Thymus (tissue), 14 donors: ENCODE measurements at places on chromosomes 11 and 22. TPM values are rescaled to one million over a fixed set of nuclear protein-coding genes. Genes with fewer than 3 reads are reported as not detected.

The RIC3 gene
- 3.3 TPM for total RNA-seq

The RASSF10 gene
- 2.8 TPM for total RNA-seq

The NDUFV1 gene
- 126 TPM for total RNA-seq

The ANKK1 gene
- total RNA-seq: 0.14 TPM

The GLYATL1 gene
- 4.9 TPM for total RNA-seq

The LIF gene
- 0.90 TPM for total RNA-seq

The C1QTNF5 gene
- 4.2 TPM for total RNA-seq

The ENTHD1 gene
- 0.85 TPM for total RNA-seq

The MSANTD2 gene
- total RNA-seq: 7.7 TPM

The VSIG2 gene
- 0.14 TPM for total RNA-seq

The SLC22A25 gene
- total RNA-seq: not detected

The IGSF9B gene
- total RNA-seq: 1.8 TPM

The CTSD gene
- total RNA-seq: 97.4 TPM

The OSM gene
- total RNA-seq: 1.9 TPM

The LRRC51 gene
- total RNA-seq: 5.3 TPM

The ABCC8 gene
- total RNA-seq: 0.42 TPM

The CKAP5 gene
- total RNA-seq: 46.9 TPM

The NRGN gene
- total RNA-seq: 0.52 TPM

The C11orf97 gene
- total RNA-seq: not detected

The GUCY1A2 gene
- total RNA-seq: 0.94 TPM
